NCI-H2171 (cell line): ENCODE measurements at places on chromosomes 6 and 20.

DNA sequence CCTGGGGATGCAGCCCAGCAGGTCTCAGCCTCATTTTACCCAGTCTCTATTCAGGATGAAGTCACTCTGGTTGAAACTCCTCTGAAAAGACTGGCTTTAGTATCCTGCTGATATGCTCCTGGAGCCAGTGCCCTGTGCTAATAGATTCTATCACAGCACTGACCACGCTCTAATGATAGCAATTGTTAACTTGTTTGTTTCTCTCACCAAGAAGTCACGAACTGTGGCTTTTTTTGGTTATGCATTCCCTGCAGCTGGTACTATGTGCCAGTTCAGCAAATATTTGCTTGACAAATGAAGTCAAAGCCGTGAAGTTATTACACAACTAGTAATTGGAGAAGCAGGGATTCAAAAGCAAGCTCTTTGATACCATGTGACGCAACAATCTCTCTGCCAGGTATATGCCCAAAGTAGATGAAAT is 754.6 kb downstream of the KIF16B start:
- DNase-seq: no peak

GRCh38 chr6:163708466-163708865 is 293.9 kb downstream of the QKI start:
- DNase-seq: no peak

DNA sequence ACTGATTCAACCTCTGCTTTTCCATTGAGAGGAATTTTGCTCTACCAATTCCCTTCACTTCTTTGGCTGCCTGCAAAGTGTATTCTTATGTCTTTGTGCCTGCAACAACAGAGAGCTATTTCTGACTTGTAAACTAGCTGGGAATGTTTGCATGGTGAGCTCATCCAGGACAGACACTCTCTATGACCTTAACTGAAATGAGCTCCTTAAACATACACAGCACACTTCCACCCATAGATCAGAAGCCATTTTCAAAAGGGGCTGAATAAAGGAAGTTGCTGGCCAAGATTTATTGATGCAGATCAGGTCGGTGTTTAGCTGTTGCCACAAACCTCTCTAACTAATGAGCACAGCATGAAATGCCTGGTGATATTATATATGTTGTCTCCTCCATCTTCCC is 377.7 kb downstream of the BTBD9 start:
- no peak for DNase-seq

- no peak for DNase-seq
Observed at GRCh38 chr6:39425346-39426072, 103.0 kb upstream of the KCNK16 start.

DNA sequence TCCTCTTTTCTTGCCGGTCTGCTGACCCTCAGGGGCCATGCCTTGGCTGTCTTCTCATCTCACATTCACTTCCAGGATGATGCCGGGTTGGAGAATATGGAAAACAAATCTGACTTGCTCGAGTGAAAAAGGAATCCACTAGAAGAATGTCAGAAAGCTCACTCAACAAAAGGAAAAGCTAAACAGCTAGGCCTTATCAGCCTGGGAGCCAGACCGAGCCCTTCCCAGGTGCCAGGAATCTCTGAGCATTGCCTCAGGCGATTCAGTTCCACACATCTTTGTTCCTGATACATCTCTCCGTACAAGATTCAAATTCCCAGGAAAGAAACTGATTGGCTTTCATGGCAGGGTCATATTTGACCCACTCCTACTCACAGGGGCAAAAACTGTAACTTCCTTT is 9.2 kb upstream of the OSER1 start:
- DNase-seq: no peak

DNA sequence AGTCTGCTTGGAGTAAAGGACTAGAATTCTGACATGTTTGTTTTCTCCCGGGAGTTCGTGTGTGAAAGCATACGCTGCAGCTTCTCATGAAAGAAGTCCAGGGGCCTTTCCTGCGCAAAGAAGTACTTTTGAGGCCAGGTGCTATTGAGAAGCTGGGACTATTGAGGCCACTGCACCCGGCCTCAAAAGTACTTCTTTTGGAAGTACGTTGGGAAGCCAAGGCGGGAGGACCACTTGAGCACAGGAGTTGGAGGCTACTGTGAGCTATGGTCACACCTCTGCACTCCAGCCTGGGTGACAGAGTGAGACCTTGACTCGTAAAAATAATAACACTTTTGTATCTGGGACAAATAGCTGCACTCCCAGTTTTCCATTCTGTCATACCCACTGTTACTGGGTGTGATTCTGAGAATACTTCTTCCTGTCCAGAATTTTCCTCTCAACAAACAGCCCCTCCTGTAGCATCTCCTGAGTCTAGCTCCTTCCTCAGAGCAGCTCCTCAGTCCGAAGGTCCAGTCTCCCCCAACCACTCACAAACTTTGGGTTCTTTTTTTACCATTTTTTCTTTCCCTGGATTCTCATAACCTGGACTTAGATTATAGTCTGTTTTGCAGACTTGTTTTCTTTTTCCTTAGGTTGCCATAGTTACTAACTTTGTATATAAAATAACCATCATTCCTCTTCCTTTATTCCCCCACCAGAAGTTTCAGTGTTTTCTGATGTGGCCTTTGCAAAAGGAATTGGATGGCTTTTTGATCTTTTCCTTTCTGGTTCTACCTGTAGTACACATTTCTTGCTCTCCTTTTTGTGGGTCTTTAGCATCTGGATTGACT is 12.7 kb downstream of the STK35 start:
- no peak for DNase-seq

DNA sequence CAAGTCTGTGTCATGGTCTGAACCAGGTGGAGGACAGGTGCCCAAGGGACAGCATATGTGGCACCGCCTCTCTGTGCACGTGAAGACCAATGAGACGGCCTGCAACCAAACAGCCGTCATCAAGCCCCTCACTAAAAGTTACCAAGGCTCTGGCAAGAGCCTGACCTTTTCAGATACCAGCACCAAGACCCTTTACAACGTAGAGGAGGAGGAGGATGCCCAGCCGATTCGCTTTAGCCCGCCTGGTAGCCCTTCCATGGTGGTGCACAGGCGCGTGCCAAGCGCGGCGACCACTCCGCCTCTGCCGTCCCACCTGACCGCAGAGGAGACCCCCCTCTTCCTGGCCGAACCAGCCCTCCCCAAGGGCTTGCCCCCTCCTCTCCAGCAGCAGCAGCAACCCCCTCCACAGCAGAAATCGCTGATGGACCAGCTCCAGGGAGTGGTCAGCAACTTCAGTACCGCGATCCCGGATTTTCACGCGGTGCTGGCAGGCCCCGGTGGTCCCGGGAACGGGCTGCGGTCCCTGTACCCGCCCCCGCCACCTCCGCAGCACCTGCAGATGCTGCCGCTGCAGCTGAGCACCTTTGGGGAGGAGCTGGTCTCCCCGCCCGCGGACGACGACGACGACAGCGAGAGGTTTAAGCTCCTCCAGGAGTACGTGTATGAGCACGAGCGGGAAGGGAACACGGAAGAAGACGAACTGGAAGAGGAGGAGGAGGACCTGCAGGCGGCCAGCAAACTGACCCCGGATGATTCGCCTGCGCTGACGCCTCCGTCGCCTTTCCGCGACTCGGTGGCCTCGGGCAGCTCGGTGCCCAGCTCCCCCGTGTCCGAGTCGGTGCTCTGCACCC is 109.5 kb upstream of the RAB32 start:
- DNase-seq: no peak

GRCh38 chr20:63501818-63502670 is 3.2 kb upstream of the EEF1A2 start:
- DNase-seq: peak; percentile 98

GRCh38 chr6:33088258-33088930 is 12.6 kb downstream of the HLA-DPB1 start:
- DNase-seq: no peak

DNA sequence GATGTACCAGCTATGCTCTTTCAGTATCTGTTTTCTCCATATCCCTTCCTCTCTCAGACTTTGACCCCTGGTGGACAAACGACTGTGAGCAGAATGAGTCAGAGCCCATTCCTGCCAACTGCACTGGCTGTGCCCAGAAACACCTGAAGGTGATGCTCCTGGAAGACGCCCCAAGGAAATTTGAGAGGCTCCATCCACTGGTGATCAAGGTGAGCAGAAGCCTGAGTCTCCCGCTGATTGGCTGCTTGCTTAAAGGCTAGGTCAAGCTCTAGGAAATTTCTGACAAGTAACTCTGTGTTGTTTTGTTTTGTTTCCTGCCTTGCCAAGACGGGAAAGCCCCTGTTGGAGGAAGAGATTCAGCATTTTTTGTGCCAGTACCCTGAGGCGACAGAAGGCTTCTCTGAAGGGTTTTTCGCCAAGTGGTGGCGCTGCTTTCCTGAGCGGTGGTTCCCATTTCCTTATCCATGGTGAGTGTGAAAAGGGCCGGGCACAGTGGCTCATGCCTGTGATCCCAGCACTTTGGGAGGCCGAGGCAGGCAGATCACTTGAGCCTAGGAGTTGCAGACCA is 28.6 kb downstream of the C6orf89 start:
- DNase-seq: no peak

DNA sequence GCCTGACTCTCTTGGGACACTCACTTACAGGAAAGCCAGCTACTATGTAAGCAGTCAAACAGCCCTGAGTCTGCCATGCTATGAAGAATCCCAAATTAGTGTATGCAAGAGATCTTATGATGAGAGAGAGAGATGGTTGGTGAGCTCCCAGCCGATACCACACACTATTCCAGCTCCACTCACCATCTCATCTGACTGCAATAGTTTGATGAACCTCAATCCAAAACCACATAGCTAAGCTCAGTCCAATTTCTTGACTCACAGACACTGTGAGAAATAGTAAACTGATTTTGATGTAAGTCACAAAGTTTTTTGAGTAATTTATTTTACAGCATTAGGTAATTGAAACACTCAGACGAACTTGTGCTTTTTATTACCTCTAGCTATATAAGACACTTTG is 441.4 kb downstream of the COL12A1 start:
- no peak for DNase-seq

DNA sequence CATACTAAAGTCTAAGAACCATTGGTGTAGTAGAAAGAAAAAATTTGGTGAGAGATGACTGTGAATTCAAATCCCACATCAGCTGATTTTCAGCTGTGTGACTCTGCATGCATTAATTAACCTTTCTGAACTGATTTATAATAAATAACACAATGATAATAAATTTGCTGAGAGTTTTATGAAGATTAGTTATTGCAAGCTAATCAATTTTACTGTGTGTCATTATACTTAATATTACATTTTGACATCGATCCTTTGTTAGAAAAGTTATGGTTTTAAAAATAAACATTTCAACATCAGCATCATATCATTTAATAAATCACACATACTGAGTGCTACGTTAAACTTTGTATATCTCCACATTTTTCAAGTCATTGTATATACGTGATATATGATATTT is 599.7 kb upstream of the MMS22L start:
- DNase-seq: no peak

- DNase-seq: no peak
Observed at GRCh38 chr6:36779227-36779626, 60.0 kb downstream of the CPNE5 start.

DNA sequence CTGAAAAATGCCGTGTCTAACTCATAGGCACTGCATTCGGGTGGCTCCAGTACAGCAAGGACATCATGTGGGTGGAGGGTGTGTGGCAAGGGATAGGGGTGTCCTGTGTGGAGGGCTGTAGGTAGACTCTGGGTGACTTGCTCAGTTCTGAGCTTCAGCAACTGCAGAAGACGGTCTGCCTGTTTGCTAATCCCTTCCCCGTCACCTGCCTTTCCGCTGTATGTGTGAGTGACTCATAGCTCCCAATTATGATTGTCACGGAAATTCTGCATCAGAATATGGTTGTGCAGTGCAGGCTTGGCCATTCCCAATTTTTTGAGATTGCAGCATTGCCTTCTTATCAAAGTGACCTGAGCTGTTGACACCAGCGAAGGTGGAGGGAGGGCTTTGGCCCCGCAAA is 174.3 kb downstream of the CDH4 start:
- DNase-seq: no peak

GRCh38 chr20:63129376-63129965 is 86.5 kb downstream of the YTHDF1 start:
- no peak for DNase-seq

DNA sequence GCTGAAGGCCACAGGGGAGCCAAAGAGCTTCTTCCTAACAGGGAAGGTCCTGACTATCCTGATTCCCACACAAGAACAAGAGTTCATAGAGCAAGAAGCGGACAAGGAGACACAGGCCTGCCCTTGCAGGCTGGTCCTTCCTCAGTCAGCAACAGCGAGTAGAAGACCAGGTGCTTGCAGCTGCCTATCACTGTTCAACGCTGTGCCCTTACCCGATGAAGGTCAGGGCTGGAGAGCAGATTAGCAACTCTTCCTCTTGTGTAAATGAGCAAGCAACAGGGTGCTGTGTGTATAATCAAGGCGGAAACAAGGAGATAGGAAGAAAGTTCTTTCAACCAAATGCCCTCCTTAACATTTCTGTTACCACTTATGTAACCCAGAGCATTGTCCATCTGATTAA is 115.3 kb upstream of the SPACA1 start:
- no peak for DNase-seq

GRCh38 chr6:28370440-28370839 is 20.7 kb downstream of the ZKSCAN3 start:
- no peak for DNase-seq

DNA sequence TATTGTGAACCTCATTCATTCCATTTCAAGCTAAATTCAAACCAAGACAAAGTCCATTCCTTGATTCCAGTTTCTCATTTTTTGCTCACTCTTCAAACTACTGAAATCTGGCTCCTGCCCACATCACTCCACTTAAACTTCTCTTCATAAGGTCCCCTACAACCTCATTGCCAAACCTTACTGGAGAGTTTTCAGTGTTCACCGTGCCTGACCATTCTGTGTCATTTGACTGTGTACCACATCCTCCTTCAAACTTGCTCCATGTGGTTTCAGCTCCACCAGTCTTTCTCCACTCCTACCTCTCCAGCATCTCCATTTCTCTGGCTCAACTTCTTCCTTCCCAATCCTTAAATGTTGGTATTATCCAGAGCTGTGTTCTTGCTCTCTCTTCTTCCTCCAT is 38.5 kb upstream of the TAB2 start:
- no peak for DNase-seq

- no peak for DNase-seq
Observed at GRCh38 chr20:5002077-5002413, 735 bp upstream of the SLC23A2 start.
